ENCODE measurements at places on chromosomes 5 and 9.
A peak's percentile ranks its signal among the peaks of the same experiment; 100 is the strongest.

DNA sequence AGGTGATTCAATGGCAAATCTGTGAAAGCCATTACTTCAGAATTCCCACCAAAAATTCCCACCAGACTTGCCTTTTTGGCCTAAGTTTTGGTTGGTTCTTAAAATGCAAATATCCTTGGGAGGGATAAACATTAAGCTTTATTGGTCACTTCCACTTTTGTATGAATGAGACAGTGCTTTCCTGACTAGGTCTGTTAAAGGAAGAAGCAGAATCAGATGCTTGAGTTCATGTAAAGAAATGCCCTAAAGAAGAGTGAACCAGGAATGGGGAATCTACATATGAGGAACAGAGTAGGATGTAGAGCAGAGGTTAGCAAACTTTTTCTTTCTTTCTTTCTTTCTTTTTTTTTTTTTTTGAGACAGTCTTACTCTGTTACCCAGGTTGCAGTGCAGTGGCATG lies 129.3 kb downstream of the GCNT1 start:
- DNase-seq: no peak

DNA sequence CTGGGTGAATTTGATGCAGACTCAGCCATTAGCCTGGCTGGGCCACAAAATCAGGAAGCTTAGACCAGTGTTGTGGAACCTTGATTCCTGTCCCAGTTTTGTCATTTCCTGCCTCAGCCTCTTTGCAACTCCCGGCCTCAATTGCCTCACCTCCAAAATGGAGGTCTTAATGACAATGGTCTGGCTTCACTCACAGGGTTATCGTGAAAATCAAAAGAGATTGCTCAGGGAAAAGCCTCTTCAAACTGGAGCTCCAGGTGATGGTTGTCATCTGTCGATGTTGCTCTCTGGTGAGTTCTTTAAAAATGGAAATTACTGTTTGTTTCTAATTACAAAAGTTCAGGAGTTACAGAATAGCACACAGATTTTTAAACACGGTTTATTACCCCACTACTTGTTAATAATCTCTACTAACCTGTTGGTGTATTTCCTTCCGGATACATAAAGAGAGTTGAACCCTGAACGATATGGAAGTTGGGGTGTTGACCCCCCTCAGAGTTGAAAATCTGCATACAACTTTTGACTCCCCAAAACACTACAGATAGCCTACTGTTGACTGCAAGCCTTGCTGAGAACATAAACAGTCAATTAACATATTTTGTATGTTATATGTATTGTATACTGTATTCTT lies 109.9 kb upstream of the CPEB4 start:
- no peak for DNase-seq

DNA sequence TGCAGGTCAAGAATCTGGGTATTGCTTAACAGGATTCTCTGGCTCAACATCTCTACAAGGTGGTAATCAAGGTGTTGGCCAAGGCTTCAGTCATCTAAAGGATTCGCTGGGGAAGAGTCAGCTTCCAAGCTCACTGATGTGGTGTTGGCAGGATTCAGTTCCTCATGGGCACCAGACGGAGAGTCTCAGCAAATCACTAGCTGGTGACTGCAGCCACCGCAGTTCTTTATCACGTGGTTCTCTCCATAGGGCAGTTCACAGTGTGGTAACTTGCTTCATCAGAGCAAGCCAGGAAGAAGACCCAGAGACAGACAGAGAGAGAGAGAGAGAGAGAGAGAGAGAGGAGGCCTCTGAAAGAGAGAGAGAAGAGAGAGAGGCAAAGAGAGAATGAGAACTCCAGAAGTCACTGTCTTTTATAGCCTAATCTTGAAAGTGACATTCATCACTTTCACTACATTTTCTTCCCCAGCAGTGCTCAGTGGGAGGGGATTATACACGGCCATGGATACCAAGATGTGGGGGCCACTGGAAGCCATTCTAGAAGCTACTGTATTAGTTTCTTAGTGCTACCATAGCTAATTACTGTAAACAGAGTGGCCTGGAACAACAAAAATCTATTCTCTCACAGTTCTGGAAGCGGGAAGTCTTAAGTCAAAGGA lies 109.2 kb upstream of the SMIM23 start:
- DNase-seq: no peak

DNA sequence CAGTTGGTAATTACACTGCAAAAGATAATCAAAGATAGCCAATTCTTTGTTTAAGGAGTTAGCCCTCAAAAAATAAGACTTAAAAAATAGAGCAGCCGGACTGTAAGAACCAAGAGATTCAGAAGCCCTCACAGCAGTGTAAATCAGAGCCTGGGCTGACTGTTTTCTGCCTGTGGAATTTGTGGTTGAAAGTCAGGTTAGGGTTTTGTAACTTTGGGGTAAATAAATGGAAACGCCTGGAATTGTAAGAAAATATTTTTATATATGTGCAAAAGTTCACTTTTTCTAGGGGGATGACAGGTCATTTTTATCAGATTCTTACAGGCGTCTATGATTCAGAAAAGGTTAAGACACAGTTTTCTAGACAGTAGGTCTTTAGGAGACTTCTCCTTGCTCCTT lies 35.6 kb downstream of the KLHL3 start:
- no peak for DNase-seq

DNA sequence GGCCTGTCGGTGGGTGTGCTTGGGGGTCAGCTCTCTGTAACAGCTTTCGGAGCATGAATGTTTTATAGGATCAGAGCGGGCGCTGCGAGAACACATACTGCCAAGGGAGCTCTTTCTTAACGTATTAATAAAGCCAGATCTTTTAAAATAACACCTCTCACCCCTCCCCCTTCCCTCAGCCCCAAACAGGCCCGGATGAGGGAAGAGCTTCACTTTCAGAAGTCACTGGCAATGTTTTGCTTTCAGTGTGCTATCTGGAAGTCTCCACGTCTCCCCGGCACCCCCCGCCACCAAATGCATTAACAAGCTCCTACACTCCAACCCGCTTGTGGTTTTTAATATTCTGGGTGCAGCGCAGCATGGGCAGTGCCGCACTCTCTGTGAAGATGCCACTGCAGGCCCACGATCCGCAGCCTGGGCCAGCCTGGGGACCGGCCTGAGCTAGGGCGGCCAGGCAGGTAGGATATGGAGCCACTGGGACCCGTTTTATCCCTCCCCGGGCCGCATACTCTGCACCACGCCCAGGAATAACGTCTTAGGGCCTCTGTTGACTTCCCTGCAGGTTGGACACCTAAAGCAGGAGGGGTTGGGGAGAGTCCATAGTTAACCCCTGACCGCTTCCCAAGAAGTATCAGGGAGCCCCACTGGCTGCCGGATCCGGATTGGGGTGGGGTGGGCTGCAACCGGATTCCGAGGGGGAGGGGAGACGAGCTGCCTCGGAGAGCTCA lies 12.6 kb downstream of the NR2F1 start:
- DNase-seq: no peak

DNA sequence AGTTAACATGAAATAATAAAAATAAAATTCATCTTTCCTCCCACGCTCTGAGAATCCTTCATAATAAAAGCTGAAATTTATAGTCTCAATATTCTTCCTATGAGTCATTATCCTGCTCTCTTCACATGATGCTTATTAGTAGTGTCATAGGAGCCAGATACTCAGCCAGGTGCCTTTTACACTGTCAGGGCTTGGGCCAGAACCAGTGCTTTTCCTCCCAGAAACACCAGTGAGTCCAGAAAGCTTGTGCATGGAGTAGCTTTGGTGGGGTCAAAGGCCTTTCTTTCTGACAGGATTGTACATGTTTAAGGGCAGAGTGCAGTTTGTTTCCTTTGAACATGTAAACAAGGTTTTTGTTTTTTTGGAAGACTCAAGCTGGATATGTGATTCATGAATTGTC lies 6.8 kb downstream of the LSM11 start:
- DNase-seq: no peak

DNA sequence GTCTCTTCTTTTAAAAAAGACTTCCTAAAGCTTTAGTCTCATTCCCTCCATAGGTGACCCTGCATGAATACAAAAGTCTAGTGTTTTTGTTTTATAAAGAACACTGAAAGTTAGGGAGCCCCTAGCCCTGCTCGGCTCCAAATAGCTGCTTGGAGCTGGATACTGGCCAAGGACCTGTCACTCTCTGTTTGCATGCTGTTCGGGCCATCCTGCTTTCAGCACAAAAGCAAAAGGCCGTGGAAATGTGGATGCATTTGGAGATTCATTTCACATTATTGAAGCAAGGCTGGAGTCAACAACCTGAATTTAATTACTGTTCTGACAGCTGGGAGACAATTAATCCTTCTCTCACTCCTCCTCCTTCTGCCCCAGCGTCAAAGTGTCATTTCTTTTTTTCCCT lies 151.7 kb upstream of the NMUR2 start:
- no peak for DNase-seq

DNA sequence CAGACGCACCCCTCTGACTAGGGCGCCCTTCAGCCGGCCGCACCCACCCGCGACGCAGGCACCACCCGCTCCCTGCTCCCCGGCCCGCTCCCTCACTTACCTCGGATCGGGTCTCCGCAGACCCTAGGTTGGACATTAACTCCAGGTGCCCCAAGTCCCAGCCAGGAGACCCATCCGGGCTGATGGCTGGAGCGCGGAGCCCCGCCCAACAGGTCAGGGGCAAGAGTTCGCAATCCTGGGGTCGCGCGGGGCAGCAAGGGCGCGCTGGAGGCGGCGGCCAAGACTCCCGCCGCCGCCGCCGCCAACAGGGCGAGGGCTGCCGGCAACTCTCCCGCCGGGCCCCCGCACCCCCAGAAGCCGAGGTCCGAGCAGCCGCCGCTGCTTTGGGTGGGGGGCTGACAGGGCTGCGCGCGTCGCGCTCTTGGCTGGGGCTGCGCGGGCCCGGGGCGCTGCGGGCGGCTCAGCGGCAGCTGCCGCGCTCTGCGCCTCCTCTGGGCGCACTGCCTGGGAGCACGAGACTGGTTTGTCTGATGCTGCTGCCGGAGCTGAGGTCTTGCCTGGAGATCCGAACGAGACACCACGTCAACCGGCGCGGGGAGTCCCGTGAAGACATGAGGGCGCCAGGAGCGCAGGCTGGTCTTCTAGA lies at the start of gene GDNF:
GDNF (minus strand) TSS at position 635 of the 646 bp plus-strand sequence. CDS start 5,245 bp downstream, outside the sequence.
- no peak for DNase-seq

GRCh38 chr9:121376214-121376830 lies 6.3 kb upstream of the STOM start:
- no peak for DNase-seq

DNA sequence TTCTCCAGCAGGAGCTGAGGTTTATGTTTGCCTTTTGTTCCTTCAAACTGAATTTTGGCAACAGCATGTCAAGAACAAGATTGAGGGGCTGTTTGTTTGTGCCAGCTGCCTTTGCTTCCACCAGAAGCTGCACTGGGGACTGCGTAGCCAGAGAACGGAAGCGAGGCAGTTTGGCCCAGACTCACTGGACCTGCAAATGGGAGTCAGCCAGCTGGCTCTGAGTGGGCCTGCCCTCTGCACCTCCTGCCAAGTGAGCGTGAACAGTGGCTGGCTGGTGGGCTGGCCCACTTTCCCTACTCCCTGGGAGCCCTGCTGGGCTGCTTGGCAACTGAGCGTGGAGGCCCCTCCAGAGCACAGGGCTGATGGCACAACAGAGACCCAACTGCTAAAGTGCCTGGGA lies 111.6 kb downstream of the GALNT10 start:
- DNase-seq: no peak

DNA sequence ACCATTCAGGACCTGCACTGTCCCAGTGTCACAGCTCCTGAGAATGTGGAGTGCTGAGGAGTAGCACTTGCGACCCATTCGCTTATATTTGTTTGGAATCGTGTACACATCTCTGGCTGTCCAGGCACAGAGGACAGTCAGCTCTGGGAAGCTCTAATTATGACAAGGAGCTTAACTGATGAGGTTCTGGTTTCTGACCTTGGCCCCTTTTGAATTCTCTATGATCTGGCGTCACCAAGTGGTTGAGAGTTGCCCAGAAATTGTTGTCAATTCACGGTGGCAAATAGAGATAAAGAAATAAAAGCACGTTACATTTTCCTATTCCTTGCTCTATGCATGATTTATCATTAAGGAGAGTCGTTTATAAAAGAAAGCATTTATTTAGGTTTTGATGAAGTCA lies 34.9 kb upstream of the LECT2 start:
- no peak for DNase-seq

- DNase-seq: no peak
Measured at GRCh38 chr5:154547551-154547950, 69.5 kb upstream of the HAND1 start.

GRCh38 chr5:76960004-76960625 lies 7.3 kb downstream of the CRHBP start:
- DNase-seq: no peak

- no peak for DNase-seq
Measured at GRCh38 chr5:114297915-114298314, 64.0 kb upstream of the KCNN2 start.

DNA sequence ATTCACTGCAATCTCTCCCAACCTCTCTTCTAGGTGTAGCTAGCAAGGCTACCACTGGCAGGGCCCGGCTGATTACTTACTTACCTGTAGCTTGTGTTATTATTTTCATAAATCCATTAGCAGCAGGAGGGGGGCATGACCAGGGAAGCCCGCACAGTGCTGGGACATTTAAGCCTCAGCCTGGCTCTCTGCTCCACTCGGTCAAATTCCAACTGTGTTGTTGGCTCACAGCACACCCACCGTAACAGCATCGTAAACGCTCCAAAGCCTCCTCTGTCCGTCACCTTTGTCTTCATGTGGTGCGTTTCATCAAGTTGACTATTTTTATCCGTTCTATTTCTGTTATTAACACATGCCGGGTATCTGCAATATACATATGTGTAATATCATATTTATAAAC lies 264.7 kb downstream of the NSG2 start:
- no peak for DNase-seq

- no peak for DNase-seq
Measured at GRCh38 chr5:130106480-130106879, 202.2 kb downstream of the CHSY3 start.

DNA sequence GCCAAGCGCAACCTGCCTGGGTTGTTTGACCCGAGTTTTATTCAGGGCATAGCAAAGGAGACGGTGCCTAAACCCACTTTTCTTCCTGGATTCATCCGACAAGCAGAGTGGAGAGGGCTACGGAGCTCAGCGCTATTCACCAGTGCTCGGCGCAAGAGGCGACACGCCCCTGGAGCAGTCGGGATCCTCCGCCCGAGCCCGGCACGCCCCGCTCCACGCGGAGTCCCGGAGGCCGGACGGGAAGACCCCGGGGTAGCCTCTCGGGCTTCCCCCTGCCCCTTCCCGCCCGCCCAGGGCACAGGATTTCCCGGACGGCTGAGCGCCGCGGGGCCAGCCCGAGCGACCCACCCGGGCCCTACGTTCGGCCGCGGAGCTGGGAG lies 427 bp downstream of the SERINC5 start:
- DNase-seq: peak; percentile 27

- no peak for DNase-seq
Measured at GRCh38 chr5:150847334-150847695, 994 bp downstream of the IRGM start.

DNA sequence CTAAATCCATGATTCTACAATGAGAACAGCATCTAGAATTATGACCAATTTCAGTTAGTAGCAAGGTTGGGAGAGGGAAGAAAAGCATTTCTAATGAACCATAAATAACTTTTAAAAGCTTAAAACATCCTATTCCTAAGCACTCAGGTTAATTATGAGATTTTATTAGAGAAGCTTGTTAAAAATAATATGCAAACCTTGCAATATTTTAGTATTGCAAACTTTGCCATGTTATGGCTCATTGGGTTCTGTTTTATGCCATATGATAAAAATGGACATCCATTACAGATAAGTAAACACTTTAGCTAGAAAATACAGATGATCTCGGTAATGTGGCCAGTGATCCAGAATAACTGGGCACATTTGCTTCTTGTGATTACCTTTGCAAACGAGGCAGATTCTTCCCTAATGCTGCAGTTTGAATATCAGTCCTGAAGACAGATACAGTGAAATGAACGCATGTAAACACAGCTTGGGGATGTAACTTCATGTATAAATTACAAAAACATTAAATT lies 447.0 kb downstream of the PLK2 start:
- no peak for DNase-seq
